ENCODE measurements at places on chromosomes 6 and 20.

GRCh38 chr6:109379711-109380110, 2.6 kb downstream of the CD164 start:
- no peak for DNase-seq

DNA sequence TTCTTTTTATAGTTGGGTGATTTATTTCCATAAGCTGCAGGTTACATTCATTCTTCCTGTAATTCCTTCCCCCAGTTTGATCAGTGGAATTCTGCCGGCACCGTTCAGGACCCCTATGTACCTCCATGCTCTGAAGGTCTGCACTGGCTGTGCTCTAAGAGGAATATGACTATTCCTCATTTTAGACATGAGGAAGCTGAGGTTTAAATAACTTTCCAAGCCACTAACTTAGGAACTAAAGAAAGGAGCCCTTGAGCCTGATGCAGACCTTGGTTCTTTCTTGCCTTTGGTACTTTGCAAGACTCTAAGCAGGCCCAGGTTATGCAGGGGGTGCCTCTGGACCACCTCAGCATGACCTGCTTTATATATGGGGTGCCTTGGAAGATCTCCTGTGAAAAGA, 318.5 kb downstream of the QKI start:
- no peak for DNase-seq

DNA sequence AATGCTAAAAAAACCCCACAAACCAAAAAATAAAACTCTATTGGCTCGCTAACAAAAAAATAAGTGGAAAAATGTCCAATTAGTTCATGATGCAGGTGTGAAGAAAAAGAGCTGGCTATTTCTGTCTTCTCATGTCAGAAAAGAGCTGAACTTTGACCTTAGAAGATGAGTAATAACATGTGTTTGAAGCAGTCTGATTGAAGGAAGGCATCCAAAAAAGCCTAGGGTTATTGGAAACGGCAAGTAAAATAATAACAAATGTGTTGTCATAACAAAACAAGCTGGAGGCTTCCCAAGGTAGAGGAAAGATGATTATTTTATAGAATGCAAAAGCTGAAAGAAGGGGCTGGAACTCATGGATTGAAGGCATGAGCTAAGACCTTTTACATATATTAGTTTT, 94.4 kb upstream of the FAM184A start:
- no peak for DNase-seq

- peak; percentile 21 for DNase-seq
Observed at GRCh38 chr6:46220352-46221221, 49.8 kb upstream of the ENPP5 start.

- no peak for DNase-seq
Observed at GRCh38 chr6:118963003-118963402, 28.0 kb upstream of the MCM9 start.

- no peak for DNase-seq
Observed at GRCh38 chr6:131305037-131305850, 170.0 kb downstream of the AKAP7 start.

- DNase-seq, result no peak
Observed at GRCh38 chr20:56653211-56653610, 24.1 kb downstream of the TFAP2C start.

GRCh38 chr6:34347303-34347702, 45.2 kb downstream of the NUDT3 start:
- no peak for DNase-seq

DNA sequence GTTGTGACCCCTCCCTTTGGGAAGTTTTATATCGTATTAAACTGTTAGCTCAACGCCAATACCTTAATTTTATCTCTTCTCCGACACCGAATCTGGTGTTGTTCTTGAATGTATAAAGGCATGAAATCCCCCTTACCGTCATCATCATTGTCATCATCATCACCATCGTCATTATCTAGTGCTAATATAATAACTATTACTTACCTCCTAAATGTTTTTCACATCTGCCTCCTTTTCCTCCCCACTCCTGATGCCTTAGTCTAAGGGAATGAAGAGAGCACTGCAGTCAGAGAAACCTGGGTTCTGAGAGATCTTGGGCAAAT, 677 bp upstream of the ZBTB24 start:
- DNase-seq, result no peak

DNA sequence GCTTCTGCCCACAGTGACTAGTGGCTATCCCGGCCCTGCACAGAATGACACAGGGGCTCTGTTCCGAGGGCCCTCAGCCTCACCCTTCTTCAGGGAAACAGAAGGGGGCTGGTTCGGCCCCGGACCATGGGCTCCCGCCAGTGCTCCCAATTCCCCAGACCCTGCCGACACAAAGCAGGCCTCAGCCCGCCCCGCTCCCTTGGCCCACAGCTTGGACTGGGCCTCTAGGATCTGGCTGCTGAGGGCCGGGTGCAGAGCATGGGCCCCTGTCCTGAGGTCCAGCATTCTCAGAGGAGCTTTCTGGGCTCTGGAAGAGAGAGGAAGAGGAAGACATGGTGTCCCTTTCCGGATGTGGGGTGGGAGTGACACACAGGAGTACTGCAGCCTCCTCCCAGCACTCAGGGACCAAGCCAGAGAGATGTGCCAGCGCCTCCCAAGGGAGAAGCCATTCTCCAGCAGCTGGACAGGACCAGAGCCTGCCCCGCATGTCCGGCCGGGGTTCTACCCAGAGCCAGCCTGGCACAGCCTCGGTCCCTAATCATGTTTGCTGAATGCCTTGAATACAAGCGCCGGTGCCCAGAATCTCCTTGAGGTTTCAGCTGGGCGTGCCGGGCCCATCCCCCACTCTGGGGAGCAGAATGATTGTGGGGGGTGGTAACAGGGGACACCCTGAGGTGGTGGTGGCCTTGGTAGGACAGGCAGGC, 23.9 kb downstream of the C20orf203 start:
- DNase-seq, result no peak

DNA sequence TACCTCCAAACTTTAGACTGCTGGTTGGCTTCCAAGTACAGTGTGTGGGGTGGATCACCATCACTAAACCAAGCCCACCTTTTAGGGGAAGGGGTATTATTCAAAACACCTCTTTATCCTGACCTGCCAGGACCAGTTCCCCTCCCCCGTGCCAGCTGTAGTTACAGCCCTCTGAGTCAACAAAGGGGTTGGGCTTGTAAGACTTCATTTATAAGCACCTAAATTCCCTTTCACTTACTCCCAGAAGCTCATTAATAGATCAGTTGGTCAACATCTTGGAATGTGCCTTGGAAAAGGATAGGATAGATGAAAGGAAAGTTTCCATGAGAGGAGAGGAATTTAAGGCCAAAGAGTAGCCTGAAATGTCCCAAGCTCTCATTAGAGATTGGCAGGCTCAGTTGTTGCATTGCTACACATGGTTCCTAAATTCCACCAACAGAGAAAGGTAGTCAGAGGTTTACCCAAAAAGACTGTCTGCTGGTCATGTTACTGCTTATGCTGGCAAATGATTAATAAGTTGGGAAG, 59.2 kb downstream of the TNFAIP3 start:
- DNase-seq, result peak; percentile 48

- no peak for DNase-seq
Observed at GRCh38 chr6:143902827-143903226, 38.6 kb downstream of the ZC2HC1B start.

DNA sequence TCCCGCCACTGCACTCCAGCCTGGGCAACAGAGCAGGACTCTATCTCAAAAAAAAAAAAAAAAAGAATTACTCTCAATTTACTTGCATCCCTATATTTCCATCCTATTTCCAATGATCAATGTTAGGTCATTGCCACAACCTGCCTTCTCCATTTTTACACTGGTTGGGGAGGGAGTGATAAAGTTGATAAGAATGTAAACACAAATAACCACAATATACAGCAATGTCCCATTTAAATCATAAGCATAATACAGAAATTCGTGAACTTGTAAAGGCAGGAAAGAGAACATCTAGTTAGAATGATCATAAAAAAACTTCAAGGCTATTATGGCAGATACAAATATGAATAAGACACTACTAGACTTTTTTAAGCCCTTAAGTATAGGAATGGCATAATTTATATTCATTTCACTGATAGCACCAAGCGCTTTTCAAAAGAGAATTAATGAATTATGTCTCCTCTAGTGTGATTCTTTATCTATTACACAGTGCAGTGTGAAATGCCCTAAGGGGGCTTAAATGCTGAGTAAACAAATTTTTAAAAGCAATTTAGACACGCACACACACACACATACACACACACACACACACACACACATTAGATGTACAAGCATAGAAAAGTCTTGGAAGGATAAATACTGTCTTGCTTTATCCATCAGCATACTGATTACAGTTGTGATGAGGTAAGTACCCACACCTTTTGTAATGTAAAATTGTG, 33.5 kb upstream of the RAB23 start:
- DNase-seq, result no peak

DNA sequence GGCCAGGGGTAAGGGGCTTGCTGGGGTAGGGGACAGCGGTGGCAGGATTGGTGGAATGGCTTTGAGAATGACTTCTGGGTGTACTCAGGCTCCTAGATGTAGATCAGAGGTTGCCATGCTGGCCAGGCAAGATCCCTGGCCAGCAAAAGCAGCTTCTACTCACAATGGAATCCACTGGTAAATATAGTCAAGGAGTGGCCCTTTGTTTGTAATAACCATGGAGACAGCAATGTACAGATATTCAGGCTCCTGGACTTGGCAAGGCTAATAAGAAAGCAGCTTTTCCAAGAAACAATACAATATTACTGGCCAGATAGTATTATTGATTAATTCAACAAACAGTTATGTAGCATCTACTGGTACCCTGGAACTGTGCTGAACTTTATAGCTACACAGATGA, 37.9 kb downstream of the CDH26 start:
- no peak for DNase-seq

DNA sequence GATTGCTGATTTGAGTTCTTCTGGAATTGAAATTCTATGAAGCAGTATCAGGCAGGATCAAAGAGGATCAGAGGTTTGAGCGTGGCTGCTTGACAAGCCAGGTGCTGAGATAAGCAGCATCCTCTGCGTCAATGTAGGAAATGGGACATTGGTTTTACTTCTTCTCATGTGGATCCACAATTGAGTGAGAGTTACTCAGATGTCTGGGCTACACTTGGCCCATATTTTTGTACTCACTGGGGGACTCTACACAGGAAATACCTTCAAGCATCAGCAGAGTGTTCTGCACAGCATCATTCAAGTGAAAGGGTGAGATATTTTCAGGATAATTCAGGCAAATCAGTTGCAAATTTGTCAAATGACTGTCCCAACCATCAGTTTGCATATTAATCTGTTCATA, 613.9 kb upstream of the ARID1B start:
- no peak for DNase-seq

DNA sequence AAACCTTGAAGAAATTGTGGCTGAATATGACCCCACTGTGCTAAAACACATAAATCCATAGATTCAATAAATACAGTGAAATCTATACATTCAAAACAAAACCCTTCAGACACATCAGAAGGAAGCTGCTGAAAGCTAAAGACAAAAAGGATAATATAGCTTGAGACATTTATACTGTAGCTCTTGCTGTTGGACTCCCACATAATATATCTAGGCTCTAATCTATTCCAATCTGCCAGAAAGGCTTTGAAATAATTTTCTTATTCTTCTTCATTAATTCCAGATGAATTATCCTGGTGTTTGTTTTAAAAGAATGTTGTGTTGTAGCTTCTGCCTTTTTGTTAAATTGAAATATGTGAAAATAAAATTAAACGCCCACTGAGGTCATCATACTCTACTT, 454.0 kb downstream of the EYS start:
- DNase-seq, result no peak

GRCh38 chr6:142827369-142827768, 117.6 kb downstream of the HIVEP2 start:
- no peak for DNase-seq

DNA sequence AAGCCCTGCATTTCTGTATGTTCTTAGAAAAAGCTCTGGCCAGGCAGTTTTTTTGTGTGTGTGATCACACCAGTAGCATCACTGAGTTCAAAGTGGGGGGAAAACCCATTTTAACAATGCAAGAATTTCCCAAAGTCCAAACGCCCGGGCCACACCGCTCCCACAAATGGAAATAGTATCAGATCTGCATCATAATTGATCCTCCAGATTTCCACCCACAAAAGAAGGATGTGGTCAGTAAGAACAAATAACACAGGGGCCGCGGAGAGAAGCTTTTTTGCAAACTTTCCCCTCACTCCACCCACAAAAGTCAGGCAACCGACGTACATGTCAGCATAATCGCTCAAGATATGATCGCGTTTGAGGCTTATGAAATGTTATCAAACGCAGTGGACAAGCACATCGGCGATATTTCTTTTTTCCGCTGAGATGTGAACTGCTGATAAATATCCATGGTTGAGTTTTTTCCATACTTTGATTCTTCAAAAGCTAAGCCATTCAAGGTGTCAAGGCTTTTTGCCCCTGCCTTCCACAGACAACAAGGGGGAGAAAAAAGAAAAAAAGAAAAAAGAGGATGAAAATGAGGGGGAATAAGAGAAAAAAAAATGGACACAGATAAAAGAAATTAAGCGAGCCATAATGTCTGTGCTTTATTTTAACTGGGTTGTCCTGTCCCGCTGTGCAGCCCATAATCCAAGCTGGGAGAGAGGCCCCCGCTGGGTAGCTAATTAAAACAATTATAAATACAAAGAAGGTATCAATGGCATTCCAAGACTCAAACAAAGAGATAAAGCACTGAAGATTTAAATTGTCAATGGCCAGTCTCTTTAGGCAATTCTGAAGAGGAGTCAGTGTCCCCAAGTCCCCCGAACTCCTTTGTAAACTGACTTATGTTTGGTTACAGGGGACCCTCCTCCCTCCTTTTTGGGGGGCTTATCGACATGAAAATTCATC, 143.5 kb downstream of the ZFP64 start:
- peak; percentile 49 for DNase-seq

DNA sequence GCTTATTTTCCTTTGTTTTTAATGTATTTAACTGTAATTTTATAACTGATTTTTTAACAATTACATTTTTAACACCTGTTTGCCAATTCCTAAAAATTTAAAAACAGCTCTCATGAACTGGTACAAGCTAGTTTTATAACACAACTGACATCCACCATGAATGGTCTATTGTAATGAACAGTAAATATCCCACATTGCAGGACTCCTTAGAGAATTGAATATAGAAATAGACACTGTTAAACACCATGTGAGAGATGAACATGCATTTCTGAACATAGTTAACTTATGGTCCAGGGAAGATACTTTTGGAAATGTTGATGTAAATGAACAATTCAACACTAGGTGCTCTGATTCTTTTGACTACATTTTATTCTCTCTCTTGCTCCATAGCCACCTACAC, 195.1 kb upstream of the GMDS start:
- DNase-seq, result no peak

- no peak for DNase-seq
Observed at GRCh38 chr20:59770270-59770669, 163.2 kb downstream of the SYCP2 start.

GRCh38 chr6:113881478-113881980, 24.4 kb downstream of the MARCKS start:
- DNase-seq, result no peak

- no peak for DNase-seq
Observed at GRCh38 chr20:15794409-15794808, 778.8 kb downstream of the KIF16B start.

DNA sequence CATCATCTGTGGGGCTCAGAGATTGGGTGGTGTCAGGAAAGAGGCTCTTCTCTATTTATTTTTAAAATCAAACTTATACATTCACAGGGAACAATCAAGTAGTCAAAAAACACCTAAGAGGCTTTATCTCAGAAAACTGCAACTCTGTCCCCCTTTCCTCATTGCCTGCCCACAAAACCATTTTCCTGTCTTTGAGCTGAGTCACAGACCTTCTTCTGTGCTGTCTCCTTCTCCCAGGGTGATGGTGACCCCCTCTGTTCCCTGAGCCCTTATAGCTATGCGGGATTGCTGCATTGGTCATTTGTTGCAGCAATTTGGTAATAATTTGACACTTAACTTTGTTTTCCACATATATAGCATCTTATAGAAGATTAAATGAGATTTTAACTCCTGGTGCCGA, 195.2 kb upstream of the PROKR2 start:
- DNase-seq, result no peak
